ENCODE measurements at places on chromosomes 1 and 21. TPM values are rescaled to one million over a fixed set of nuclear protein-coding genes. Genes with fewer than 3 reads are reported as not detected.

ELF3 gene
- polyA plus RNA-seq, result 0.20 TPM

- no peak for DNase-seq
Measured at GRCh38 chr1:183687546-183688304, 34.6 kb upstream of the APOBEC4 start.

GRCh38 chr1:151547119-151547899, 7.2 kb downstream of the TUFT1 start:
- no peak for DNase-seq

MTR gene
- polyA plus RNA-seq, result 19.7 TPM

DNA sequence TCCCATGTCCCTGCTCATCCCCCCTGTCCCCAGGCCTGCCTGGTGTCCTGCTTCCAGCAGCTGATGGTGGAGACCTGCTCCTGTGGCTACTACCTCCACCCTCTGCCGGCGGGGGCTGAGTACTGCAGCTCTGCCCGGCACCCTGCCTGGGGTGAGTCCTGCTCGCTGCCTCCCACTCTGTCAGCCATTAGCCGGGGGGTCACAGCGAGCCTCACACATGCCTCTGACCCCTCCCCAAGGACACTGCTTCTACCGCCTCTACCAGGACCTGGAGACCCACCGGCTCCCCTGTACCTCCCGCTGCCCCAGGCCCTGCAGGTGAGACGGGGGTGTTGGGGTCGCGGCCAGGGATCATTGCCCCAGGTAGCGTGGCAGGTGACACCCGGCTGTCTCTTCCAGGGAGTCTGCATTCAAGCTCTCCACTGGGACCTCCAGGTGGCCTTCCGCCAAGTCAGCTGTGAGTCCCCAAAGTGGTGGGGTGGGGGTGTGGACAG, 10.0 kb downstream of the SCNN1D start:
- no peak for DNase-seq

NGF gene
- 1.9 TPM for polyA plus RNA-seq

- DNase-seq, result no peak
Measured at GRCh38 chr1:32801096-32801715, 16.0 kb downstream of the YARS1 start.

DNA sequence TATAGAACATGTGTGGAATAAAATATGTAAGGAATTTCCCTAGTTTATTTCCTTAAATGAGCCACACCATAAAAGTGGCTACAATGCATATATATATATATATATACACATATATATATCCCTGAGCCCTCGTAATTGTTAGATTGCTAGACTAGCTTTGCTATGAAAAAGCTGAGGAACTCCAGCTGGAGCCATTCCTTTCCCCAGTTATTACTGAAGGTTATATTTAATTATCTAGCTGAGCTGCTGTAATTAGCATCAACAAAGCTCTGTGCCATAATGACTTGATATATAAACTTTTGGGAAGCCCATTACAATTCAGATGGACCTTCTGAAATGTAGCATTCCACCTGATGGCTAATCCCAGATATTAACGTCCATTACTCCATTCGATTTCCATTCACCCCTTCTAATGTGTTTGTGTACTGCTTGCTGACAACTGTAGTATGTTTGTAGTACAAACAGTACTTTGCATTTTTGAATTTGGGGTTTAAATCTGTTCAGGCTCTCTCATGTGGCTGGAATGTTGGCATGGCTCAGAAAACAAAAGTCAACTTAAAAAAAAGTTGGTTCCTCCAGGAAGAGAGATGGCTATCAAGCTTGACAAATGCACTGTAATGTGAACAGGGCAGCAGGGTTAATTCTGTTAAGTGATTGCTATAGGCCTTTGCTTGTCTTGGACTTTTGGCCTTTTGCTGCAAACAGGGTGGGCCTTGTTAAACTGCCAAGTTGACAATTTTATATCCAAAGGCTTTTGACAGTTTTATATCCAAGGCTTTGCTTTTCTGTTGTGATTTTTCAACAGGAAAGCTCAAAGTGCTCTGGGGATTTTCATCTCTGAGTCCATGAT, 170.0 kb downstream of the LTN1 start:
- DNase-seq, result no peak

DNA sequence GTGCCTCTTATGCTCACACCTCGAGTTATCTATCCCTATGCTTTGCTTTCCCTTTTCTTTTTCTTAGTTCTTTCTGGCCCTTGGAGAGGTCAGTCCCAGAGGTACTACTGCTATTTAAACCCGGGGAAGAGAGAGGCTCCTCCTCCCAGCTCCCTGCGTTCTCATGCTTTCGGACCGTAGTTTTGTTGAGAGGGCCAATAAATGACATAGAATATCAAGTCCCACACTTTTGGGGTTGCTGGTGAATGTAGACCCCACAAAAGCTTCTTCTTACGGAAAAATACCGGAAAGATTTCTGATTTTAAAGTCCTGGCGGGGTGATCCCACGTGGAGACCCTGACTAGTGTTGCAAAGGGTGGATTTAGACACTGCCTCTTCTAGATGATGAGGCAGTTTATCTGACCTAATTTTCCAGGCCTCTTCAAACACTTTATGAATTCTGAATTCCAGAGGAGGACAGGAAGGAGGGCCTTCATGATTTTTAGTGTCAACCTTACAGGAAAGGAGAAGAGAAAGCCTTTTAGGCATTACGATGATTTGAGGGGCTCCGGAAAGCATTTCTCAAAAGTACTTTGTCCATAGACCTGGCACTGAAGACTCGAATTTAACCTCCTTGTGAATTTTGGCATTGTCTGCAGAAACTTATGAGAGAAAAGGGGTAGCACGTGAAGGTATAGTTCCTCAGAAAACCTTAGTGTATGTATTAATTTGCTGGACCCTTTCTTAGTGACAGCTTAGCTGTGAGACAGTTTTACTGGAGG, 694 bp downstream of the TMEM167B start:
- no peak for DNase-seq

- no peak for DNase-seq
Measured at GRCh38 chr1:233328142-233328921, 808 bp downstream of the MAP3K21 start.

LIPI gene
- polyA plus RNA-seq, result 0.19 TPM

KCNT2 gene
- polyA plus RNA-seq, result 6.4 TPM

C1orf116 gene
- polyA plus RNA-seq, result 0.08 TPM

DNA sequence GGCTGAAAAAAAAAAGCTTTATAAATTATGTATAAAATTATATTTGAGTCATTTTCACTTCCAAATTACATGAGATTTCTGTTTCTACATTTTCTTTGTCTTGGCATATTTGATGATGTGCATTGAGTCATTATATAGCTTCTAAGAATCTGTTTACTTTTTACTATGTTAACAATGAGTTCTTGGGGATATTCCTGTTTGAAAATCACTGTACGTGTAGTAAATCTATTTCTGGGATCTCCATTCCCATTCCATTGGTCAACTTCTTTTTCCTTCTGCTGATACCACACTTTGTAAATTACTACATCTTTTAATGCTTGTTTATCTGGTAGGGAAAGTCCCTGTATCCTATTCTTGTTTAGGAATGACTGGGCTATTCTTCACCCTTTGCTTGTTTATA, 43.6 kb downstream of the TNFRSF9 start:
- DNase-seq, result no peak

DNA sequence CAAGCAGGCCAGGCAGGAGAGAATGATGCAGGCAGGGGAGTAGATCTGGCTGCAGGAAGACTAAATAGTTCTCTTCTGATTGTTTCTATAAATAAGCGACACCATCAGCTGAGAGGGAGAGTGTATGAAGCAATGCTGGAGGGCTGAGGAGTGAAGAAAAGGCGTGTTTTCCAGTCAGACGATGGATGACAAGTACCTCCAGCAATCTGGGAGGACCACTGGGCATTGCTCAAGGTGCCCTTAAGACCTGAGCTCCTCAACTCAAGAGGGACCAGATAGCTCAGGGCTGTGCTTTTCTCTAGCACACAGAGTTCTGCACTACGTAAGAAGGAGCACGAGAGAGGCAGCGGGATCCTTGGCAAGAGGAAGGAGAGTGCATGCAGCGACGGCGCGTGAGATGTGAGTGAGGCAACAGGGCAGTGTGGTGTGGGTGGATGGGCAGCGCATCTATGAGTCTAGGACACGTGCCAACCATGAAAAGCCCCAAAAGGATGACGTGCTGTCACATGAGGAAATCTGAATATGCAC, 36.0 kb downstream of the PABPC4 start:
- no peak for DNase-seq
